ENCODE measurements at places on chromosomes 1 and 21. TPM values are rescaled to one million over a fixed set of nuclear protein-coding genes. Genes with fewer than 3 reads are reported as not detected.

DNA sequence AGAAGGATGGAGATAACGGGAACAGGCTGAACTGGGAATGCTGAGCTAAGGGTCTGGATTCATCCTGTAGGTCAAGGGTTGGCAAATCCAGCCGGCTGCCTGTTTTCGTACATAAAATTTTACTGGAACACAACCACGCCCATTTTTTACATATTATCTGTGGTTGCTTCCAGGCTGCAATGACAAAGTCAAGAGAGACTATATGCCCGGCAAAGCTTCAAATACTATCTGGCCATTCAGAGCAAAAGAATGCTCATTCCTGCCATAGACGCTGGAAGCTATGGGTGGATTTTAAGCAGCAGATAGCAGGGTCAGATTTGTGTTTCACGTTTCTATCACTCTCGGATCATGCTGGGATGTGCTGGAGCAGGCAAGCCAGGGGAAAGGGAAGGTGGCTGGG, 137.9 kb upstream of the EDN2 start:
- no peak overlapping the region for H3K27ac ChIP-seq
- H3K4me3 ChIP-seq: no peak overlapping the region
- H3K36me3 ChIP-seq: no peaks in the 10 kb centered on the region
- H3K27me3 ChIP-seq: no peaks in the 10 kb centered on the region
- peak; percentile 52 for DNase-seq

GRCh38 chr1:14763977-14764376, 165.5 kb downstream of the KAZN start:
- no peak overlapping the region for H3K4me3 ChIP-seq
- H3K27ac ChIP-seq: no peak overlapping the region
- H3K36me3 ChIP-seq: no peaks in the 10 kb centered on the region
- DNase-seq: no peak

- DNase-seq: no peak
- peaks cover 4% of the 10 kb centered on the region for H3K27me3 ChIP-seq
- no peak overlapping the region for H3K4me3 ChIP-seq
- H3K4me1 ChIP-seq: no peaks in the 10 kb centered on the region
- H3K27ac ChIP-seq: no peak overlapping the region
Observed at GRCh38 chr1:6503884-6504602, 12.6 kb upstream of the PLEKHG5 start.

DNA sequence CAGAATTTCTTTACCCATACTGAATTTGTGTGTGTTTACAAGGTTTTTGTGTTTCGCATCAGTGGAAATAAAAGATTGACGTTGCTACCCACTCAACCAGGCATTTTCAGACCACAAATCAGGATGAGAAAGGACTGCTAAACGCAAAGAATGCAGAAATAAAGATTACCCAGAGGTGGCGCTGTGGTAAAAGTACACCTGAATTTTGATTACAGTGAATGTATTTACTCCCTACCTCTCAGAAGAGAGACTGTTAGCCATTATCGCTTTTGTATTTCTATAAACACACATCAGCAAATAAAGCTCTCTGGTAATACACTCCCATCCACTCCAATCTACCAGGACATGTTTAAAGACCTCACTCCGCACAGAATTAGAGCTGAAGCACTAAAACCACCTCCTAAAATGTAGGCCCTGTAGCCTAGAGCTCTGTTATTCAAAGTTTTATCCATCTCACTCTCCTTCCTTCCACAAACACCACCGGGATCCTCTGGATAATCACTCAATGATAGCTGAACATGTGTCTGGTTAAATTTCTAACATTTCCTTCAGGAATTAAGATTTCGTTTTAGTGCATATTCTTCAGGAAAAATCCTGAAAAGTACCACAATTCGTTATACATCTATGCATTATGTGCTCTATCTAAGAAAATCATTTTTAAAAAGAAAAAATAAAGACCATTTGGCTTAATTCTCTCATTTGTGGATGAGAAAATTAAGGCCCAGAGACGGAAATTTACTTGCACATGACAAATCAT, 2.5 kb upstream of the LMO4 start:
- DNase-seq: peak; percentile 65
- no peak overlapping the region for H3K27ac ChIP-seq
- H3K4me1 ChIP-seq: peaks cover 5% of the 10 kb centered on the region
- no peak overlapping the region for H3K4me3 ChIP-seq
- no peaks in the 10 kb centered on the region for H3K36me3 ChIP-seq

GRCh38 chr1:53195246-53196016, 1.2 kb upstream of the CPT2 start:
- no peak overlapping the region for H3K27ac ChIP-seq
- H3K36me3 ChIP-seq: no peaks in the 10 kb centered on the region
- H3K4me1 ChIP-seq: peaks cover 17% of the 10 kb centered on the region
- DNase-seq: no peak
- H3K4me3 ChIP-seq: no peak overlapping the region

- H3K36me3 ChIP-seq: no peaks in the 10 kb centered on the region
- no peaks in the 10 kb centered on the region for H3K4me1 ChIP-seq
- no peak for DNase-seq
- no peak overlapping the region for H3K4me3 ChIP-seq
- H3K27ac ChIP-seq: no peak overlapping the region
Observed at GRCh38 chr1:60503266-60503925, 429.8 kb upstream of the C1orf87 start.

DNA sequence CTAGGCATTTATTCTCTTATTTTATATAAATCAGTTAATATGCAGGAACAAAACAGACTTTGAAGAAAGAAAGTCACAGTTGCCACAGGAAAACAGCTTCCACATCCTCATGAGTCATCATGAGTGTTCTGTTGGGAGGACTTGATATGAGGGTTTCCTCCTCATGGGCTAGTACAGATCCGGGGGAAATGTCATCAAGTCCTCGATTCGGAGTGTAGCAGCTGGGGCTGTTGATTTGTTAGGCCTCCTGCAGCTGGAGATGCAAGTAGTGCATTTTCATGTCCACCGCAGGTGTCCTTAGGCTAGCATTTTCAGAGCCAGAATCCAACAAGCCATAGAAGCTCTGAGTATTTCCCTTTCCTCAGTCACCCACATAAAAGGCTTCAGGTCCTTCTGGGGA, 36.7 kb downstream of the ADAM30 start:
- H3K36me3 ChIP-seq: no peaks in the 10 kb centered on the region
- peak; percentile 79 for DNase-seq
- no peaks in the 10 kb centered on the region for H3K27me3 ChIP-seq
- H3K4me1 ChIP-seq: peaks cover 15% of the 10 kb centered on the region
- H3K4me3 ChIP-seq: no peak overlapping the region

The TFAP2E gene
- polyA plus RNA-seq: 0.16 TPM

DNA sequence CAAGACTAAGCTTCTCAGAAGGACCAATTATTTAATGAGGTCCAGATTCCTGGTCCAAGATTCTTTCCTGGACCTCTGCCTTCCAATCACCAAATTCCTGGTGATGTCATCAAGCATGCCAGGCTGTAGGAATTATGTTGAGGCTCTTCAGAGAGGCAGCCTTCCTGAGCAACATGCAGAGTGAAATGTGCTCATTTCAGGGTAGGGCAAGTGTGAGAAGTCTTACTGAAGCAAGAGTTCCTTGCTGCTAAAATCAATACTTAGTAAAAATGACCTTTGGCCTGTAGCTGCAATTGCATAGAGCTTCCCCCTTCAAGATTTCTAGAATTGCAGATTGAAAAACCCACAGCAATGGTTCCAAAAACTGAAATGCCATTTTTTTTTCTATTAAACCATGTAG, 31.7 kb upstream of the BCAR3 start:
- no peak overlapping the region for H3K4me3 ChIP-seq
- DNase-seq: no peak
- no peaks in the 10 kb centered on the region for H3K4me1 ChIP-seq
- H3K36me3 ChIP-seq: no peaks in the 10 kb centered on the region
- no peak overlapping the region for H3K27ac ChIP-seq
- H3K27me3 ChIP-seq: no peaks in the 10 kb centered on the region

DNA sequence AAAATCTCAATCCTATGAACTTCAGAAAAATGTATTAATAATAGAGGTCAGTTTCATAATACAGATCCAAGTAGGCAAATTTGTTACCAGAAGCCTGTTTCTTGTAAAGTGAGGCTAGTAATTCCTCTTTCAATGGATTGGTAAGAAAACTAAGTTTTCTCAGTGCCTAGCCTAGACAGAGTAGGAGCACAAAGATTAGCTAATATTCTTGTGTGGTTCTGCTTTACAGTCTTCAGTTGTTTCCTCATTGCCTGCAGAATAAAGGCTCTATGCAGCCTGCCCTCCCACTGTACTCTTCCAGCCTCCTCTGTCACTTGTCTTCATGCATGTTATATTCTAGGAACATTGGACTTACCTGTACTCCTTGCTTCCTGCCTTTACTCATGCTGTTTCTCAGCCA, 2.4 kb upstream of the PPP1R15B start:
- H3K4me1 ChIP-seq: peaks cover 19% of the 10 kb centered on the region
- no peak overlapping the region for H3K27ac ChIP-seq
- no peaks in the 10 kb centered on the region for H3K36me3 ChIP-seq
- no peaks in the 10 kb centered on the region for H3K27me3 ChIP-seq
- H3K4me3 ChIP-seq: no peak overlapping the region
- DNase-seq: no peak

The AMY2B gene
- polyA plus RNA-seq: 0.61 TPM

The NBPF1 gene
- 27.2 TPM for polyA plus RNA-seq

DNA sequence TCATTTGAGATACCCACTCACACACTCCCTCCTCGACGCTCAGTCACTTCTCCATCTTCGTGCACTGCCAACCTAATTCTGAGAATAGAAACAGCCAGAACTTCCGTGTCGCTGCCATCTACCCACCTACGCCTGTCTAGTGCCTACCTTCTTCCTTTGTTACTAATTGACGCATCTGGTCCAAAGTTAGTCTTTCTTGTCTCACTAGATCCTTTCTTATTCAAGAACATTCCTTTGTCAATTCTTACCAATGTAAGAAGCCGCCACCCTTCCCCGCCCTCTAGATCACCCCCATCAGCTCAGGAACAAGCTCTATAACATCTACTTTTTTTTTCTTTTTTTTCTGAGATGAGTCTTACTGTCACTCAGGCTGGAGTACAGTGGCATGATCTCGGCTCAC, 3.7 kb downstream of the PADI6 start:
- peaks cover 6% of the 10 kb centered on the region for H3K27me3 ChIP-seq
- no peaks in the 10 kb centered on the region for H3K4me1 ChIP-seq
- no peak for DNase-seq
- H3K36me3 ChIP-seq: no peaks in the 10 kb centered on the region
- H3K27ac ChIP-seq: no peak overlapping the region

DNA sequence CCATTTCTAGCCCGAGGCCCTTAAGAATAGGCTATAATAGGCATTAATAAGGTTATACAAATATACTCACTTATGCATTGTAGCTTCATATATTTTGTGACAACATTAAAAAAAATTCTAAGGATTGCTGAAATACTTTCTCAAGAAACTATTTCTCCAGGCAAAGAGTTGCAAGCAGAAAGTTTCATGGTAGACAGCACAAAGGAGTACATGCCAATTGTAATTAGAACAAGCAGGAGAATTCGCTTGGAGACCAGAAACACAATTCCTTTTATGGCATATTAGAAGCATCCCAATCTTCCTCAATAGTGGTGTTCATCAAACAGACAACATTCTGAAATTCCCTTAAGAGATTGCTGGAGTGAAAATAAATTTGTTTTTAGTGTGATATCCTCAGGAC, 122.8 kb downstream of the CRB1 start:
- no peak overlapping the region for H3K27ac ChIP-seq
- no peaks in the 10 kb centered on the region for H3K4me1 ChIP-seq
- no peaks in the 10 kb centered on the region for H3K36me3 ChIP-seq
- H3K4me3 ChIP-seq: no peak overlapping the region

DNA sequence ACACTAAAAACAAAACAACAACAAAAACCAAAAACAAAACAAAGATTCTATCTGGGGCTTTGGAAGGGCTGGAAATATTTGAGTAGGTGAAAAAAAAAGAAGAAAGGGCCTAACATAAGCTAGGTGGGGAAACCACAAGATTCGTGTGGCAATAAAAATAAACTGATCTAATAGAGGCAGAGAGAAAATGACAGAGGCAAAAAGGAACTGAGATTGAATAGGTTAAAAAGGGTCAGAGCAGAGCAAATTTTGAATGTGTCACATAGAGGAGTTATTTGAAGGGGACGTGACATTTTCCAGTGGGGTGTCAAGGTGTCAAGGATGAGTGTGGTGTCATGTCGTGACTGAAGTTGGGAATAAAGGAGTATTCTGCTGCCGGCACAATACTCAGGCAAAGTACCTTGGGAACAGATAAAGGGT, 65.2 kb upstream of the RALGPS2 start:
- no peak overlapping the region for H3K27ac ChIP-seq
- no peak for DNase-seq
- no peaks in the 10 kb centered on the region for H3K36me3 ChIP-seq
- no peaks in the 10 kb centered on the region for H3K4me1 ChIP-seq

The TBX19 gene
- polyA plus RNA-seq: 0.94 TPM

- H3K4me3 ChIP-seq: no peak overlapping the region
- H3K27ac ChIP-seq: no peak overlapping the region
- H3K36me3 ChIP-seq: no peaks in the 10 kb centered on the region
- H3K27me3 ChIP-seq: no peaks in the 10 kb centered on the region
Observed at GRCh38 chr1:2372551-2373490, 18.5 kb downstream of the MORN1 start.

GRCh38 chr1:156550346-156550745, 22.0 kb downstream of the IQGAP3 start:
- no peaks in the 10 kb centered on the region for H3K27me3 ChIP-seq
- no peak overlapping the region for H3K4me3 ChIP-seq

- H3K4me3 ChIP-seq: no peak overlapping the region
- no peaks in the 10 kb centered on the region for H3K27me3 ChIP-seq
- DNase-seq: no peak
- peaks cover 3% of the 10 kb centered on the region for H3K4me1 ChIP-seq
- H3K27ac ChIP-seq: no peak overlapping the region
- H3K36me3 ChIP-seq: no peaks in the 10 kb centered on the region
Observed at GRCh38 chr21:34744801-34745200, 76.0 kb downstream of the CLIC6 start.

GRCh38 chr1:50139339-50140181, 30.8 kb downstream of the ELAVL4 start:
- no peak overlapping the region for H3K27ac ChIP-seq
- H3K27me3 ChIP-seq: no peaks in the 10 kb centered on the region
- no peak for DNase-seq
- H3K4me1 ChIP-seq: no peaks in the 10 kb centered on the region

The FCRL3 gene
- not detected for polyA plus RNA-seq

DNA sequence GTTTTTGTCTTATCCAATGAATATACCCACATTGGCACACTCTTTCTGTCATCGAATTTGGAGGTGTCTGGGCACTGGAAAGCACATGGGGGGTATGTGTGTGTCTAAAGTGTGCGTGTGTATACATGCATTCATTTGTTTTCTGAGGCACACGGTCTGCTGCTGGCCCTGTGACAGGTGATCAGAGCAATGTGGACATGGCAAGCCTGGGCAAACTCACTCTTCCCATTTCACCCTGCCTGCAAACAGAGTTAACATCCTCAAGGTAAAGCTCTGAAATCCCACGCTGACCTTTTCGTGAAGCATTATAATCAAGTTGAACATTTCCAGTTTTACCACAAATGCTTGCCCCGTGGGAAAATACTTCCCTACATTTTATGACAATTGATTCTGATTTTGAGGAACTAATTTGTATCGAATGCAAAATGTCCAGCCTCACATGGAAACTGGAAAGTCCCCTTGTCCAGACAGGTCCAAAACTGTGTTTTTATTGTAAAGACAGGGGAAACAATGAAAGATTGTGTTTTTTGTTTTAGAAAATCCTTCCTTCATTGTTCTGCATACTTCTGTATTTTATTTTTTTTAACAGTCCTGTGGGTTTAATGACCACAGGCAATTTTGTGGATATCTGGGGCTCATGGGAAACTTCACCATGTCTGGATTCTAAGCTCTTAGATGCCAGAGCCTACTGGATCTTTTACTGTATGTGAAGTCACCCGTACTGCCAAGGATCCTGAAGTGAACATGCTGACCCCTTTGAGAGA, 160.9 kb downstream of the PBX1 start:
- H3K27ac ChIP-seq: no peak overlapping the region
- no peaks in the 10 kb centered on the region for H3K27me3 ChIP-seq
- no peak for DNase-seq
- no peak overlapping the region for H3K4me3 ChIP-seq
- H3K4me1 ChIP-seq: no peaks in the 10 kb centered on the region
- no peaks in the 10 kb centered on the region for H3K36me3 ChIP-seq

All from fibroblast of lung (primary cell).